DMS 273 treated with DMSO at 0.1 percent for 48 hours (cell line): ENCODE measurements at places on chromosomes 2 and 18.

GRCh38 chr2:169828141-169828811 is 1.0 kb downstream of the UBR3 start:
- DNase-seq = no peak

DNA sequence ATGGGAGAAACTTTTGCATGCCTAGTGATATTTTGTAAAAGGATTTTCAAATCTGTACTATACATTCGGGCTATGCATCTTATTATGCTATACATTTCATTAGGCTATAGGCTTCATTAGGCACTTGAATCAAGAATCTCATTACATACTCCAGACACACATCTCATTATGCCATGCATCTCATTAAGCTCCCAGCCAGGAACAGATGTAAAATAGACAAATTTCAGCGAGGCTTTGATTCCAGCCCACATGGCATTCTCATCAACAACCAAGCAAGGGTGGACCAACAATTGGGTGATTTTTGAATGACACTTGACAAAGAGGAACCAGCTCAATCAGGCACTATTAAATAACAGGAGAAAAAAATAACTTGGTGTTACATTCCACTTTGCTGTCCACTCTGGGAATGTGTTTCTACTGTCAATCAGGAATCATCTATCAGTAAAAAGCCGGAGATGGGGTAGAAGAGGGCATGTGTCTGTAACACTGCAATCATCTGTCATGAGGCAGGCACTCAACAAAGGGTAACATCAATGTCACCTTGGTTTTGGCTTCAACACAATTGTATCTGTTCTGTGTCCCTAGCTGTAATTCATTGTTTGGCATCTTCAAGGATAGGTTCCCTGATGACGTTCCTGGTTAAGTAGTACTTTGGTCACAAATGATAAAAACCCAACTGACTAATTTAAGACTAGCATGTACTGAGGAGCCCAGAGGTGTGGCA is 498.6 kb downstream of the EPHA4 start:
- DNase-seq = no peak

DNA sequence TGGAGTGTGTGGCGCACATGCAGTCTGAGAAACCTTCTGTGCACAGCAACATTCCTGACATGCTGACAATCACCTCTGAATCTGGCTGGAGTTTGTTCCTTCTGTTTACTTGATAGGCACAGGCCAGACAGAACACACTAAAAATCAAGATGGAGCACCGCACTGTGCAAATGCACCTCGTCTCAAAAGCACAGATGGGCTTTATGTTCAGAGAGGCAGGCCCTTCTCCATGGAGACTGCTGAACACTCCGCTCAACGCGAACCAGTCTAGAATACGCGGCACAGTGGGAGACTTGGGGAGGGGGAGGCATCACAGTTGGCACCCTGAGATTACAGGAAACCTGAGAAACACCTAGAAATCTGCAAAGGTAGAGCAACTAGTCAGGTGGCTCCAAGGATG is 58.4 kb upstream of the DNMT3A start:
- peak; percentile 46 for DNase-seq

DNA sequence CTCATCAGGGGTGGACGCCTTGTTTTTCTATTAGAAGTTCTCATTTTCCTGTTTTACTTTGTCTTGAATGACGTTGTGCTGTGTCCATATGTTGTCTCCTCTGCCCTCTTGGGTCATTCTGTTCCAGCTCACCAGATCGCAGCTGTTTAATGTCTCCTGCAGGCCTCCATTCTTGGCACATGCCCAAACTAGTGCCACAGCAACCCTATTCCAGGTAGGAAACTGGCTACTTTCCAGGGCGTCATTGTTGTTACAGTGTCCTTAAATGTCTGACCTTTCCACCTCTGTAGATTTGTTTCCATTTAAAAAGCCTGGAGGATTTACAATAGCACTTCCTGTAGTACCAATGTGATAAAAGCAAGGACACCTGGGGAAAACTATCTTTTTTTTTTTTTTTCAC is 500.7 kb downstream of the METTL4 start:
- peak; percentile 89 for DNase-seq
